ENCODE measurements at places on chromosomes 12 and 14.

GRCh38 chr12:13093191-13093847 lies 10.1 kb downstream of the GSG1 start:
- no peak for DNase-seq

DNA sequence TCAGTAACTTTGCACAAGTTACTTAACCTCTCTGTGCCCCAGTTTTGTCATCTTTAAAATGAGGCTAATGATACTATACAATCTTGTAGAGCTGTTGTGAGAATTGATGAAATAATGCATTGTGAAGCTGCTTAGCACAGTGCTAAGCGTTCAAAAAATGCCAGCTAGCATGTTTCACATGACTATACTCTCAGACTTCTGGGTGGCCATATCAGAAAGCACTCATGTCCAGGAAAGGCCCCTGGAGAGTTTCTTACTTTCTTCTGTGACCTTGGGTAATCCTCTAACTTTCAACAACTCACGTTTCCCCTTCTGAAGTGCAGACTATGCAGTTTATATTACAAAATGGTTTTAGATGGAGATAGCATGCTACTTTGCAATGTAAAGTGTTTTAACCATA lies 68.1 kb downstream of the TPH2 start:
- no peak for DNase-seq

- no peak for DNase-seq
Measured at GRCh38 chr12:10065241-10065640, 33.5 kb downstream of the CLEC1A start.

- DNase-seq = no peak
Measured at GRCh38 chr14:91493169-91493568, 16.9 kb downstream of the PPP4R3A start.

- DNase-seq = no peak
Measured at GRCh38 chr12:50620978-50621360, 116.2 kb downstream of the DIP2B start.

GRCh38 chr12:69508621-69509020 lies 38.4 kb downstream of the FRS2 start:
- no peak for DNase-seq

DNA sequence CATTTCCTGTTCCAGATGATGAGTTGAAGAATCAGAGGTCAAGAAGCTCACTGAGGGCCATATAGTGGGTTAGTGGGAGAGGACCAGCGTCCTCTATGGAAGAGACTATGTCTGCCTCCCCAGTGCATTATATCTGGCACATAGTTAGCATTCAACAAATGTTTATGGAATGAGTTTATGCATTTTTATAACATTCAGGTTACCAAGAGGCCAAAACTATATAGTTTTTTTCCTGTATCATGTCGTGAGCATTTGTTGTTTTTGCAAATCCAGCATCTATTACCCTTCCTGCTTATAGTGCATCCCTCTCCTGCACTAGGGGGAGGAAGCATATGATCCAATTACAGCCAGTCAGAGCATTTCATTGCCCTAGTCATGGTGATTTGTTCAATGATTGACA lies 60.6 kb downstream of the SUDS3 start:
- DNase-seq = no peak

- DNase-seq = no peak
Measured at GRCh38 chr14:86013641-86014040, 483.7 kb downstream of the FLRT2 start.

GRCh38 chr14:103013028-103013427 lies 44.3 kb downstream of the CDC42BPB start:
- DNase-seq = no peak

GRCh38 chr14:94345344-94346064 lies 22.4 kb upstream of the SERPINA6 start:
- DNase-seq = peak; percentile 89

- peak; percentile 65 for DNase-seq
Measured at GRCh38 chr14:76050797-76051392, 65.3 kb downstream of the IFT43 start.

GRCh38 chr12:101172316-101172715 lies 37.7 kb downstream of the SLC5A8 start:
- no peak for DNase-seq

DNA sequence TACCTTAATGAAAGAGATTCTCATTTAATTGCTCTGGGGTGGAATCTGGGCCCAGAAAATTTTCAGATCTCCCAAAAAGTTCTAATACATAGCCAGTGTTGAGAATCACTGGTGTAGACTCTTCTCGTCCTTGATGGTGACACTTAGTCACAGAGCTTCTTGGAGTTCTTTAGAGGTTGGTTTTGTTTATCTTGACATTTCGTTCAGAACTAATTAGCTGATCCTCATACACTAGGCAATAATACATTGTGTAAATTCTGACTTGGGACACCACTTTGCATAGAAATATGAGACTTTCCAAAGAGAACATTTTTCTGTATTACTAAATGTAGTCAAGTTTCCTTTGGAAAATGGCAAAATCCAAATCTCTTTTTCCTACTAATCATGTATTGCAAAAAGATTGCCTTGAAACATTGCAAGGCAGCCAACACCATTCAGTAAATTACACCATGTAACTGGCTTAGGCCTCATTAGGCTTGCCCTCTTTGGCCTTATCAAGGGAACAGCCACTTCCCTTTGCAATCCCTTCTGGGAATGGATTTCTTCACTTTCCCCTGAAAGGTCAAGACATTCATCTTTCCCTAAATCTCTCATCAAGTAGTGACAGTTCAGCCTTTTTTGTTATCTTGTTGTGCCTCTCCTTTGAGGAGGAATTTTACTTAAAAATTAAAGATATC lies 102.2 kb downstream of the PAH start:
- DNase-seq = no peak

- DNase-seq = no peak
Measured at GRCh38 chr14:79281244-79282152, 929.8 kb downstream of the DIO2 start.

GRCh38 chr12:121057794-121058193 lies 18.7 kb upstream of the OASL start:
- DNase-seq = no peak

DNA sequence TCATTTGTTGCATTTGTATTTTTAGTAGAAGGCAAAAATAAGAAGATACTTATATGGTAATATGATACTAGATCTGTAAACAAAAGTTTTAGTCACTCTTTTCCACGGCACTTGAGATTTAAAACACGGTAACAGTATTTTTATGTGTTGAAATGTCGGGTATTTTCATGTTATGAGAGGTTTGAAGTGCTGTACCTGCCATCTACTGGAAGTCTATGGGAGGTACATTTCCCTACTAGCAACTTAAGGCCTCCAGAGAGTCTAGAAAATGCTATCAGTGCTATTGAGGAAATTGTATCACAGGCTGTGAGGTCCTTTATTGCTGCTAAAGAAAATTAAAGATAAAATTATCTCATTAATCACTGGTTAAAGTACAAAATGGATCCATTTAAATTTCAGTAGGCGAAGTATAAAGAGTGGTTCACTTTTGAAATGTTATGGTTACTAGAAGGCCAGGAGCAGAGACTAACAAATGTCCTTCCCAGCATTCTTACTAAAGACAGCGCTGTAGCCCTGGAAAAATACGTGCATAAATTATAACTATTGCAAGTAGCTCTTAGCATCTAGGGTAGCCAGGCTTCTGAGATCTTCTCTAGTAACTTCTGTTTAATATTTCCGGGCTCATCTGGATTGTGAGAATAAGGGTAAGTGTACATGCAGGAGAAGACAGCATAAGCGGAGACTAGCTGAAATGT lies 77.6 kb upstream of the PRKD1 start:
- peak; percentile 51 for DNase-seq

DNA sequence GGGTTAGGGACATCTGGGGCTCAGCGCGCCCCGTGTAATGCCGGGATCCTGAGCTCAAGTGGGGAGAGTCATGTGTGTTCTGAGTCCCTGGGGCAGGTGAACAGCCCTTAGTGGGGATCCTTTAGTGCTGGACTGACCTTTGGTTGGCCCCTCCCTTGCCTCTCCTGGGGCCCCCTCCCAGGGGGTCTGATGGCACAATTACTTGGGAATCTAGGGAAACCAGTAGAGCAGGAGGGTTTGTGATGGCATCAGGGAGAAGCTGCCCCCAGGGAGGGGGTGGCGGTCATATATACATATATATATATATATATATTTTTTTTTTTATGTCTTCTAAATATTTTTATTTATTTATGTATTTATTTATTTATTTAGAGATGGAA lies at the start of gene MORN3:
MORN3 (minus strand) TSS at position 134 of the 380 bp plus-strand sequence. CDS start 171 bp downstream, outside the sequence.
- no peak for DNase-seq

- peak; percentile 98 for DNase-seq
Measured at GRCh38 chr12:1811281-1811947, 9.0 kb upstream of the LRTM2 start.

DNA sequence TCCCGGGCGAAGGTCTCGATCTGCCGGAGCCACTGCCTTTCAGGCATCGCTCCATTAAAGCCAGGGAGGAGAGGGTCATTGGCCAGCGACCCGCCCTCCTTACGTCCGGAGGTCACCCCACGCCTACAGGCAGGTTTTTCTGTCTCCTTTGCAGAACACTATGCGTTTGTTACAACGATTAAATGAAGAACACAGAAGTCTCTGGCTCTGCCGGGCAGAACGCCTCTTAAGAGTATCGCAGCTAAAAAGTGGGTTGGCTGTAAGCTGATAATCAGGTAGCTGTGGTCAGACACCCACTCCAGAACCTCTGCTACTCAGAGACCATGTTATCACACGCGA lies 15.0 kb downstream of the OTX2 start:
- no peak for DNase-seq

DNA sequence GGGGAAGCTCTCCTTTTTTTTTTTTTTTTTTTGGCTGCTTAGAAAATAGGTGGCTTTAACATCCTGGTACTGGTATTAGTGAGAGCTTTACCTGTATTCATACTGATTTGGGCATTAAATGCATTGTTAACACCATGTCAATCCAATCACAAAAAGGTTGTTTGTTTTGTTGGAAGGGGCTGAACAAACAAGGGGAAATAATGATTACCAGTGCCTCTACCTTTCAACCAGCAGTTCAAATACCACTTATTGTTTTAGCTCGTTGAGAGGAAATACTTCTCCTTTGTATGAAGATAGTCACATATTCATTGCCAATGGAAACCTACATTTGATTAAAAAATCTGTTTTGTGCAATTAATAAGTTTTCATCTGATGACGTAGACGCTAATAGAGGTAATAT lies 72.9 kb downstream of the MIPOL1 start:
- no peak for DNase-seq

DNA sequence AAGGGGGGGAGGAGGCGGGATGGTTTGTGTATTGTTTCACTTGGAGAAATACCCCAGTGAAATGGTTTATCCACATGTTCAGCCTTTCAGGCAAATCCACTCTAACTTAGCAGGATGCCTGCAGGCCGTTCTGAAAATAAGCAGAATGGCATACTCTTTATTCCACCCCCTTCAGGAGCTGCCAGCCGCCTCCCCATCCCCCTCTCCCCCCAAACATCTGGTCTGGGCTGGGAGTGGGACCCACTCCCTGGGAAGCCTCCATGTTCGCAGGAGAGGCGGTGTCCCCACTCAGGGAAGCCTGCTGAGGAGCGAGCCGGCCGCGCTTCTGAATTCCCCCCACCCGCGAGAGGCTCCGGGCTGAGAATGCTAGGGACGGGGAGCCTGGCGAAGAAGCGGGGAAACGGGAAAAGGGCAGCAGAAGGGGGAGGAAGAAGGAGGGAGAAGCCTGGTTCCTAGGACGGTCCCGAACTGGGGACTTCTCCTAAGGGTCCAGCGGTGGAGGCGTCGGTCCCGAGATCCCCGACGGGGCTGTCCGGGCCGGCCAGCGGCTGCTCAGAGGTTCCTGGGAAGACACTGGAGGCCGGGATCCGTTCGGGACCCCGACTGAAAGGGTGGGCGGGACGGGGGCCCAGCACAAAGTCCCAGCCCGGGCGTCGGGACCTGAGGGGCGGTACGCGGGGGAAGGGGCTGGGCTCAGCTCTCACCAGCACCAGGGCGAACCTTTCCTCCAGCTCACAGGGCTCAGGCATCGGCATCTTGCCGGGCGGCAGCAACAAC lies 666 bp downstream of the FMNL3 start:
- DNase-seq = no peak

- no peak for DNase-seq
Measured at GRCh38 chr12:51905471-51906429, 1.6 kb upstream of the ACVRL1 start.

- DNase-seq = no peak
Measured at GRCh38 chr12:92596383-92596782, 106.4 kb upstream of the PLEKHG7 start.

DNA sequence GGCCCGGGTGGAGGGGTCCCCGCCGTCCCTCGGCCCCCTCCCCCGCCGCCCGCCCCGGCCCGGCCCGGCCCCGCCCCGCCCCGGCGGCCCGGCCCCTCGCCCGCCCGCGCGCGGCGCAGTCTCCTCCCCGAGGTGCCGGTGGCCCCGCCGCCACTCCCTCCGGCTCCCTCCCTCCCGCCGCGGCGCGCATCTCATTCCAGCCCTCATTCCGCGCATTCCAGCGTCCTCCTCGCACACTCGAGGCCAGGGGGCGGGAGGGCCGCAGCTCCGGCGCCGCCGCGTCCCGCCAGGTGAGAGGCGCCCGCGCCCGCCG lies at the start of gene TEAD4:
TEAD4 (plus strand) TSS at position 206 of the 313 bp plus-strand sequence.
- peak; percentile 91 for DNase-seq

GRCh38 chr12:109110988-109111495 lies 5.3 kb upstream of the ACACB start:
- DNase-seq = peak; percentile 58

- no peak for DNase-seq
Measured at GRCh38 chr12:41967668-41968500, 176.8 kb downstream of the GXYLT1 start.

- no peak for DNase-seq
Measured at GRCh38 chr12:2222691-2223090, 169.9 kb downstream of the CACNA1C start.

DNA sequence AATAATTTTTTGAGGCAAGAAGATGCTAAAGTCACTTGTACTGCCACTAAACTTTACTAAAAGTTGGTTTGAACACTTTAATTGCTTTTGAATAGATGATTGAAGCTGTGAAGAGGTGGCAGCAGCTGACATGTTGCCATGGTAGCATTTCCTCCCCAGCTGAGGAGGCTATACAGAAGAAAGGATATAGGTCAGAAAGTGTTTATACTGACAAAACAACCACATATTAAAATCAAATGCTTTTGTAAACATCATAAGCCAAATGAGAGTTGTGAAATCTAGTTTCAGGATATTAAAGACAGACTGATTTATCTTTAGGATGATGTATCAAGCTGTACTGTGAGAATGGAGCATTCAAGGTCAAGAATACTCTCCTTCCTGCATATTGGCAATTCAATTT lies 41.7 kb downstream of the TSPAN19 start:
- no peak for DNase-seq

Measured in SW480 (cell line).